Stimulated activated CD8-positive, alpha-beta memory T cell treated with anti-CD3 and anti-CD28 coated beads, Interleukin-7, amount 100 ng/mL, for 24 hours (primary cell): ENCODE measurements at places on chromosomes 13 and 19.

DNA sequence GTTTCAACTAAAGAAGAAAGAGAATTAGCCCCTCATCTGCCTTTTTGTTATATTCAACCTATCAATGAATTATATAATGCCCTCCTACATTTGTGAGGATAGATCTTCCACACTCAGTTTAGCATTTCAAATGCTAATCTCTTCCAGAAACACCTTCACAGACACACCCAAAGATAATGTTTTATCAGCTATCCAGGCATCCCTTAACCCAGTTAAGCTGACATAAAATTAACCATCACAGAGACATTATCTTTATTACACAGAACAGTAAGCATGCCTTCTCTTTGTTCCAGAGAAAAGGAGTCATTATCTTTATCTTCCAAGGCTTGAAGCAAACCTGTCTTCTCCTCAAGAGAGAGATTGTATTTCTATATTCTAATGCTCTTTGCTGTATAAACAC, 53.1 kb downstream of the PCDH20 start:
- no peak for DNase-seq

DNA sequence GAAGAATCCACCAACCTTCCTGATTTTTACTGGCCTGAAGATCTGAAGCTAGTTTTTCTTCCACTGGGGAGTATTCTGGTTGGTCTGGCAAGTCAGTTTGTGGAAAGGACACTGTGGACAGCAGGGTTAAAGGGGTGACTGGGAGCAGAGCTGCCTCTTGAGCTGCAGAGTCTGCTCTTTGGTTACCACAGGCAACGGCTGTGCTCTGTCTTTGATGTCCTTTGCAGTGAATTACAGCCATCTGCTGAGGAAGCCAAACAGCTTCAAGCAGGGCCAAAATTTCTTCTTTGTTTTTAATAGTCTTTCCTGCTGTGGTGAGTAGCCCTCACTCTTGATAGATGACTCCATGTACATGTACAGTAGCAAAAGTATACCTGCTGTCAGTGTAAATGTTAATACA, 75.7 kb downstream of the ZNF100 start:
- no peak for DNase-seq

GRCh38 chr13:40490086-40490758, 176.2 kb downstream of the FOXO1 start:
- DNase-seq, result no peak

- no peak for DNase-seq
Observed at GRCh38 chr13:99577934-99578917, 77.0 kb downstream of the TM9SF2 start.

- no peak for DNase-seq
Observed at GRCh38 chr19:48681127-48681470, 8.3 kb upstream of the NTN5 start.

GRCh38 chr19:36420961-36421748, 2.7 kb upstream of the ZFP82 start:
- no peak for DNase-seq

GRCh38 chr13:61913183-61913582, 497.5 kb upstream of the PCDH20 start:
- DNase-seq, result no peak

GRCh38 chr13:49217962-49218492, 2.1 kb upstream of the MLNR start:
- DNase-seq, result no peak

DNA sequence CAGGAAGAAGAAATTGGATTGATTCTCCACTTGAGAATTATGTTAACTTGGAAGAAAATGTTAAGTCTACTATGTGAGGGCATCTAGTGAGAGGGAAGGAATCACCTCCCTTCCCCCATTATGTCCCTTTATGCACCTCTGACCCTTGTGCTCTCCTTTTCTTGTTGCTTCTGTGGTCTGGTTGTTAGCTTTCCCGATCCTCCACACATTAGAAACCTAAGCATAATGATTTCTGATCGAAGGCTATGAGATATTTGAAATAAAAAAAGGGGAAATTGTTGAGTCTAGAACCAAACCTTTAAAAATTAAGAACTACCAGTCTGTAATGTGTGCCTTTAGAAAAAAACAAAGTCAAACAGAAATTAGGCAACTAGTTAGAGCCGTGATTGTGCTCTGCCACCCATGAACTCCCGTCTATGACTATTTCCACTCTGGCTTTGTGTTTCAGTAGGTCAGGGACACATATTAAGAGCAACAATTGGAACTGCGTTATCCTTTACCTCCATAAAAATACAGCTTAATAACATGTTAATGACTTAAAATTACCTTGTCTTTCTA, 463 bp upstream of the GPC6 start:
- no peak for DNase-seq

DNA sequence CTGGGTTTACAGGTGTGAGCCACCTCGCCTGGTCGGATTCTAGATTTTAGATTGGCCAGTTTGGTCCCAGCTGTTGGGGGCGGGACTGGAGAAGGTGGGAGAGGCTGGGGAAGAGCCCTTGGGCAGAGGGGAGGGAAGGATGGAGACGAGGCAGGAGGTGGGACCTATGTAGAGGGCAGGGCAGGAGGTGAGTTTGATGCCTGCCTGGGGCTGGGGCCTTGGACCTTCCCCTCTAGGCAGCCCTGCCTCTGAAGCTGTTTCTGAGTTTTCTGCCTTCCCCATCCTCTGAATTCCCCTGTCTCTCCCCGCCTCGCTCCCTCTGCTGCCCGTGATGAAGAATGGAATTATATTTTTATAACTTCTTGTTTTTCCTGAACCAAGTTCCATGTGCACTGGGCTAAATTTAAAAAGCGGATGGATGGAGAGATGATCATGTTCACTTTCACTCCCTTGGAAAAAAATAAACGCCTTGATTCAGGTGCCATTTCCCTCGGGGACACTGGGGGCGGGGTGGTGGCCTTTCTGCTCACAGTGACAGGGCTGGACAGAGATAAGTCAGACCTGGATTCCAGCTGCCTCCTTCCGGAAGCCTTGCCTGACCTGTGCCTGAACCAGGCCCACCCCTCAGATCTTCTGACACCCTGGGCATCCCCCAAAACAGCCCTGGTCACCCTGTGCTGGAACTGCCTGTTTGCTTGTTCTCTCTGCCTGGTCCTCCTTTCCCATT, 16.5 kb upstream of the TNFAIP8L1 start:
- DNase-seq, result no peak

- no peak for DNase-seq
Observed at GRCh38 chr13:22152751-22153150, 481.9 kb downstream of the FGF9 start.

- DNase-seq, result no peak
Observed at GRCh38 chr13:43006893-43007631, 15.0 kb upstream of the EPSTI1 start.

DNA sequence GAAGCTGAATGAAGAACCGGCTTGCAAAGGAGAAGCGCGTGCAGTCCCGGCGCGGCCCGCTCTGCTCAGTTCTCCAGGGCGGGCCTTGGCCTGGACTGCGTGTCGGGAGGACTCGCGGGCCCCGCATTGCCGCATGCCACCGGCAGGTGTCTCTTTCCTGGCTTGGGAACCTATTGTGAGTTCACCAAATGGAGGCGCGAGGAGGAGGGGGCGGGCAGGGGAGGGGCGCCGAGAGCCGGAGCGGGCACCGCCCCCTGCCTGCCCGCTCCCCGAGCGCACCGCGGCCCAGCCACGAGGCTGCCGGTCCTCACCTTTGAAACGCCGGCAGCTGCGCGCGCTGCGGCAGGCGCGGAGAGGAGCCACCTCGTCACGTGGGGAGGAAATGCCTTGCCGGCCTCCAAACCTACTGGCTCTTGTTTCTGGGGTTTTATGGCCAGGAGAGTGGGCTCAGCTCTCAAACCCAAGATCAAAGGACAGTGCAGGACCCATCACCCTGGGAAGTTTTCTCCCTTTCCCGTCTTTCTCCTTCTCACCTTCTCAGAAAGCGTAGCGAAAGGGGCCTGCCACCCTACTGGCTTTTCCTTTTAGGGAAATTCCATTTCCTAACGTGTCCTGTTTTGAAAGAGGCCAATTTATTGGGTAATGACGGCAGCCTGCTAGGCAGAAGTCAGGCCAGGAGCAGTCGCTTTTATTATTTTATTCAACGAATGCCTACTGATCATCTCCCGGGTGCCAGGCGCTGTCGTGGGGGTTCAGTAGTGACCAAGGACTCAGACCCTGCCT, 13.8 kb upstream of the UBE2L5 start:
- peak; percentile 82 for DNase-seq

GRCh38 chr19:12117201-12117970, 22.8 kb downstream of the ZNF20 start:
- DNase-seq, result no peak

GRCh38 chr19:10872546-10873107, 1.3 kb downstream of the CARM1 start:
- no peak for DNase-seq

DNA sequence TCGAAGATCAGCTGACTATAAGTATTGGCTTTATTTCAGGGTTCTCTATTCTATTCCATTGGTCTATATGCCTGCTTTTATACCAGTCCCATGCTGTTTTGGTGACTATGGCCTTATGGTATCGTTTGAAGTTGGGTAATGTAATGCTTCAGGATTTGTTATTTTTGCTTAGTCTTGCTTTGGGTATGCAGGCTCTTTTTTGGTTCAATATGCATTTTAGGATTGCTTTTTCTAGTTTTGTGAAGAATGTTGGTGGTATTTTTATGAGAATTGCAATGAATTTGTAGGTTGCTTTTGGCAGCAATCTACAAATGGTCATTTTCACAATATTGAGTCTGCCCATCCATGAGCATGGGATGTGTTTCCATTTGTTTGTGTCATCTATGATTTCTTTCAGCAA, 951.9 kb upstream of the SLITRK1 start:
- DNase-seq, result no peak

GRCh38 chr13:49213997-49214916, 5.9 kb upstream of the MLNR start:
- DNase-seq, result no peak

GRCh38 chr13:71578048-71578447, 289.0 kb downstream of the DACH1 start:
- DNase-seq, result no peak

DNA sequence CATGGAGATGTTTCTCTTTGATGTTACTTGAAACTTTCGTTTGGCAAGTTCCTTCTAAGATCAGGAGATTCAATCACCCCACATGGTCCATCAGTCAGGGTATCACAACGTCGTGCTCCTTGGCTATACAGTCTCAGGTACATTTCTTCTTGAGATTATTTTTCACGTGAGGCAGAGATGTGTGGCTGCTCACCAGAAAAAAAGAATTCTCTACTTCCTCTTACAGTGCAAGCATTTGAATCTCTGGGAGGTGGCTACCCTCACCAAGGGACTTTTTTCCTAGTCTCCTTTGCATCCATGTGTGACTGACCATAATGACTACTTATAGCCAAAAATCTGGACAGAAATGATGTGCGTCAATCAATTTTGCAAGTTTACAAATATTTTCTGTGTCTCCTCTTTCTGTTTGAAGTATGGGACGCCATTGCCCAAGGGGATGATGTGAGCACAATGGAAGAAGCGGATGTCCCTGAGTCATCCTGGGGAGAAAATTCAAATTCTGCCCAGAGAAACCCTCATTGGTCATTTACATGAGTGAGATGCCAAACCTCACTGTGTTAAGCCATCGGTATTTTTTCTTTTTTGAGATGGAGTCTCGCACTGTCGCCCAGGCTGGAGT, 8.6 kb upstream of the LAIR2 start:
- no peak for DNase-seq

GRCh38 chr13:112346899-112347229, 29.3 kb upstream of the SPACA7 start:
- no peak for DNase-seq

DNA sequence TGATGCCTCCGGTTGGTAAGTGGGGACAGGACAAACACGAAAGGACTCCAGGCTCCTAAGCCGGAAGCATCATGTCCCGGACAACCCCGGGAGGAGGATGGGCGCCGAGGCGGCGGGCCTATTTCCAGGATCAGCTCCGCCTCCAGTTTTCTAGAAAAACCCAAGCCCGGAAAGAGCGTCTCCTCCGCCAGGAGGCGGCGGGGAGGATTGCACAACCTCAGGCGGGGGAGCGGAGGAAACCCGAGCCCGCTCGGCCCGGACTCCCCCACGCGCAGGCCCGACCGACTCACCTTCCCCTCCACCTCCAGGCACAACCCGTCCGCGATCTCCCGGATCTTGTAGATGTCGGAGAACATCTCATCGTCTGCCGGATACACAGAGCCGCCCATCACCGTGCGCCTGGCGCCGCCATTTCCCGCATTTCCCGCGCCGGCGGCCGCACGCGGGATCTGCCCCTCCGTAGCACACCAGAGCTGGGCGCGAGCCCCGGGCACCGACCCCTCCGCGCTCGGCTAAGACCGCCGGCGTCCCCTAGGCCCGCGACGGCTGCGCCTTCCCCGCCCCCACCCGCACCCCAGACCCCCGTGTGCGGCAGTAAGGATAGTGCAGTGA, 455 bp downstream of the TPT1 start:
- DNase-seq, result peak; percentile 53

DNA sequence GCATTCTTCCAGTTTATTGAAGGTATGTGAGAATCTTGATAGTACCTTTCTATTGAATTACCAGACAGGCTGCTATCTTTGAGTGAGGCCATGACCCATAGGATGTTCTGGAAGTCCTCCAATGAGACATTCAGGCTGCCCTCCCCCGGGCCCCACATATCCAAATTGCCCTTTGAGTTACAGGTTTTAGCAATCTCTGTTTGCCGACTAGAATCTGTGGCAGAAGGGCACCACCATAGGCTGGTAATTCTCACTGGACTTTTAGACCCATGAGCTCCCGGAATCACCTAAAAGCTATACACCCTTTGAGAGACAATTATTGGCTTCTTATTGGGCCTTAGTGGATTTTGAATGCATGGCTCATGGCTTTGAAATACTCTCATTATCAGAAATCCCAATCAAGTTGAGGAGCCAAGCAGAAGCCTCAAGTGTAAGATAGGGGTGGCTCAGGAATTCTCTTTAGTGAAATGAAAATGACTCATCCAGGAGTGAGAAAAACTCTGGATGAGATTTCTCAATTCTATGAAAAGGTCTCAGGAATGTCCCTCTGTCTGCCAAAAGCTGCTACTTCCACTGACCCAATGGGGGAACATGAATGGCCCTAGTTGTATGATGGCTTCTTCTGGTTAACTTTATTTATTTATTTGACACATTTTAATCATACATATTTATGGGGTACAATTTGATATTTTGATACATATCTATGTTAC, 172.1 kb upstream of the CSNK1A1L start:
- DNase-seq, result no peak

DNA sequence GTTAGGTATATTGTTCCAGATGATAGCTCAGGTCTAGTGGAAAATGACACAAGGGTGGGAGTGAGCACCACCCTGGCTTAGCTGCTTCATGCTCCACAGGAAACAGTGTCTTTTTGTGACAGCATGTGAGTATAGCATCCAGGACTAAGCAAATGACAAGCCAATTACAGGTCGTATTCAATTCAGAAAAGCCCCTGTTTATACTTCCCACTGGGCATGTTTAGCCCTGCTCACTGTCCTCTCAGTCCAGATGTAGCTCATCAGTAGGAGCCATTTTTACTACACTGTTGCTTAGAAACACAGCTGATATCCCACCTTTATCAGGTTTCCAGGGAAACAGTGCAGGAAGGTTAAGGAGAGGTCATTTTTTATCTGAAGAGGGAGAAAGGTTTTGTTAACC, 8.0 kb downstream of the ABHD13 start:
- no peak for DNase-seq

DNA sequence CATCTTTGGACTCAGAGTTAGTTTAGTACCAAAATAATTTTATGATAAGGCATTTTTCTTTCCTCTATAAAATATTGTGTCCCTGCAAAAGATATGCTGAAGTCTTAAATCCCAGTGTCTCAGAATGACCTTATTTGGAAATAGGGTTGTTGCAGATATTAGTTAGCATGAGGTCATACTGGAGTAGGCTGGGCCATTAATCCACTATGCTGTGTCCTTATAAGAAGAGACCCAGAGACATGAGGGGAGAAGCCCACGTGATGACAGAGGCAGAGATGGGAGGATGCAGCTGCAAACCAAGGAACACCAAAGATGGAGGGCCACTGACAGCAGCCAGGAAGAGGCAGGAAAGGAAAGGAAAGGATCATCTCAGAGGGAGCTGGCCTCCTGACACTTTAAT, 6.4 kb downstream of the POGLUT2 start:
- DNase-seq, result no peak
